Naive thymus-derived CD8-positive, alpha-beta T cell (primary cell): ENCODE measurements at places on chromosomes 7 and 10.

DNA sequence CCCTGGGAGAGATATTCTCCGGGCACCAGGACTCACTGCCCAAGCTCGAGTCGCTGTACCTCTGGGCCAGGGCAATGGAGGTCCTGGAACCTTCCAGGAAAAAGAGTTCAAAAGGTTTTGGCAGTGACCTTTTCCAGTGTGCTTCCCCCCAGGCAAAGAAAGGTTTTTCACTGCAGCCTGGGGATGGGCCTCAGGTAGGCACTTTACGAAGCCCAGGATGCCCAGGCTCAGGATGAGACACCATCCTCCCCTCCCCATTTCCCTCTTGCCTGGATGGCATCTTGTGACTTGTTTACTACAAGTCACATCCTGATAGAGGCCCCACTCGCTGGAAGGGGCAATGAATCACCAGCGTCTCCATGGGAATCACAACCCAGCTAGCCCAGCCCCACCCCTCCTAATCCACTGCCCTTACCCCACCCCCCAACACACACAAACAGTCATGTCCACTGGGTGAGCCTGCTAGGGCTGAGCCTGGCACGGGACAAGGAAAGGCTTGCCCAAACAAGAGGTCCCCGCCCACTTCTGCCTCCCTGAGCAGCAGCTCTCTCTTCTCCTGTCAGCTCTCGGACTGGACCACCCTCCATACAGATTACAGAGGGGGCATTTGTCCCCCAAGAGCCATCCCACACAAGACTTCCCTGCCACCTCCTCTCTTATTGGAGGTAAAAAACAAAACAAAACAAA lies 93.8 kb upstream of the SMNDC1 start:
- no peak for DNase-seq

GRCh38 chr10:976316-976715 lies 11.9 kb upstream of the GTPBP4 start:
- DNase-seq: no peak

GRCh38 chr10:127372361-127372760 lies 176.0 kb upstream of the INSYN2A start:
- no peak for DNase-seq

DNA sequence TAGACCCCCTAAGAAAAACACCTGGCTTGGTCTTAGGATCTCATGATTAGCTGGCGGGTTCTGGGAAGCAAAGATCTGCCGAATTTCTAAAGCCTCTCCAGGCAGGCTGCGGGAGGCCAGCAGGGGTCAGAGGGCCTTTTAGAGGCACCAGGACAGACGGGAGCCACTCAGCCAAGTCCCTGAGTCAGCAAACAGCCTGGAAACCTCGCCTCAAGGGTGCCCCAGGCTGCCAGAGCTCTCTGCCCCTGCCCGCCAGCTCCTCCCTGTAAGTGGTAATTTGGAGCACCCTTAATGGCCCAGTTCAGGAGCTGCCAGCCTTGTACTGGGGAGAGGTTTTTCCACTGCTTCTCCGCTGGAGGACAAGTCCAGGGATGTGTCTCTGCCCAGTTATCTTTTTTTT lies 88.7 kb downstream of the HIP1 start:
- no peak for DNase-seq

GRCh38 chr10:63205421-63205820 lies 72.3 kb downstream of the NRBF2 start:
- no peak for DNase-seq

- no peak for DNase-seq
These were observed 19.8 kb downstream of the TSPAN14 start for GRCh38 chr10:80473692-80474596.

DNA sequence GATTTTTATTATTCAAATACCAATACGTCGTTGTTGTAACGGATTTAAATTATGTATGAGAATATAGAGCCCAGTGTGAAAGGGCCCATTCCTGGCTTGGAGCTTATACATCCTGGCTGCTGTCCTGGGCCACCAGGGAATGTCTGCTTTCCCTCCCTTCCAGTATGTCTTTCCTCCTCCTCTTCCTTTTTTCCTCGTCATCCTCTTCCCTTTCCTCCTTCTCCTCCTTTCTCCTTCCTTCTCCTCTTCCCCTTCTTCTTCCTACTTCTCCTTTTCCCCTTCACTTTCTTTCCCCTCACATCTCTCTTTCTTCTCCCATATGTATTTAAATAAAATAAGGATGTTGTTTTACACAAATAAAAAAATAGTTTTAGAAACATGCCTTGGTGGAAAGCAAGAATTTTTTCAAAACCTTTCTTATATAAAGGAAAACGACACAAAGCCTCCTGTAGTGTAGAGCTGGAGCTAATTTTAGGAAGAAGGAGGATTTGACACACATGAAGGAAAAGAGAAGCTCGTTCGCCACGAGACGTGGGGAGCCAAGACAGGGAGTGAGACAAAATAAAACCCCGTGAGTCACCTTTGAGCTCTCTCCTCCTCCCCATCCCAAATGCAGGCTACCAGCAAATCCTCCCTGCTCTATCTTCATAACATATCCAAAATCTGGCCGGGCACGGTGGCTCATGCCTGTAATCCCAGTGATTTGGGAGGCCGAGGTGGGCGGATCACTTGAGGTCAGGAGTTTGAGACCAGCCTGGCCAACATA lies 301.1 kb upstream of the LYZL1 start:
- no peak for DNase-seq

DNA sequence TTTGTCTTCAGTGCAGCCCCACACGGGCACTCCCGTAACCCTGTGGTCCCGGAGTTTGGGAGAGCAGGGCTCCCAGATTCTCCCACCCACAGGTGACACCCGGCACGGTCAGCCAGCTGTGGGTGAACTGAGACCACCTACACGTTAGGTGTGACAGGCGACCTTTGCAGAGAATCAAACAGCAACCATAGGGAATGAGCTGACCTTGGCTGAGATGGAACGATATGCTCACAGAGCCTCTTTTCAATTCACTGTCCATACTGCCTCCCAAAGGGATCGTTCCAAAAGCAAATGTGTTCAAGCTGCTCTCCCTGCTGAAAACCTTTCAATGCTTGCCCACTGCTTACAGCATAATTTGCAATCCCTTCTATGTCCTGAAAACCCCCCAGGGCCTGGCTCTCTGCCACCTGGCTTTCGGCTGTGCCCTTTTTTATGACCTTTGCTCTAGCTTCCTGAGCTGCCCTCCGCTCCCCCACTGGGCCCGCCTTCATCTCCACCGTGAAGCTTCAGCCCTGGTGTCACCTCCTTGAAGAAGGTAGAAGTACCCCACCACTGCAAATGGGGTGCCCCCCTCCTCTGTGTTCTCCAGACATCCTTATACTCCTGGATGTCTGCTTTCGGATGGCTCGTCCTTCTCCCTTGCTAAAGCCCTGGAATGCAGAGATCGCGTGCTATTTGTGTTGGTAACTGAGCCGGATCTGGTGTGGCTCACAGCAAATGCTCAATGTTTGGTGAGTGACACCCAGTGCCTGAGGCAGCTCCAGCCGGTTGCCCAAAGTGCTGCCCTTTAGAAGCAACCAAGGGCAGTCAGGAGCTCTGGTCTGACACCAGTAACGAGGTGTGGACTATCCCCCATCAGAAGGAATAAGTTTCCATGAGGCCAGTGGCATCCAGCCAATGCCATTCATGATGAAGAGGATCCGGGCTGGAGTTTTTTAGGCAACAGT lies 90.4 kb downstream of the KIAA1549 start:
- DNase-seq: no peak

GRCh38 chr7:68542831-68543230 lies 1055.4 kb upstream of the AUTS2 start:
- no peak for DNase-seq

DNA sequence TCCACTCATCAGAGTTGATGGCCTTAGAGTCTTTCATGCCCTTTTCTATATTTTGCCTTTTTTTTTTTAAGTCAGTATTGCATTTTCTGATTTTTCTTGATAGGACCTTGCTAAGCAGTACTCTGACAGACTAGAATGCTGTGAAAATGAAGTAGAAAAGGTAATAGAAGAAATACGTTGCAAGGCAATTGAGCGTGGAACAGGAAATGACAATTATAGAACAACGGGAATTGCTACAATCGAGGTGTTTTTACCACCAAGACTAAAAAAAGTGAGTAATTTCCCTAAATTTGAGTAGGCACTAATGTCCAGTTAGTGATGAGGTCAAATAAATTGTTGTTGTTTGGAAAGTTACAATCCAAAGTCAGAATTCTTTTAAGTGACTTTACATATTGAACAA lies 7.4 kb downstream of the NUB1 start:
- DNase-seq: no peak

DNA sequence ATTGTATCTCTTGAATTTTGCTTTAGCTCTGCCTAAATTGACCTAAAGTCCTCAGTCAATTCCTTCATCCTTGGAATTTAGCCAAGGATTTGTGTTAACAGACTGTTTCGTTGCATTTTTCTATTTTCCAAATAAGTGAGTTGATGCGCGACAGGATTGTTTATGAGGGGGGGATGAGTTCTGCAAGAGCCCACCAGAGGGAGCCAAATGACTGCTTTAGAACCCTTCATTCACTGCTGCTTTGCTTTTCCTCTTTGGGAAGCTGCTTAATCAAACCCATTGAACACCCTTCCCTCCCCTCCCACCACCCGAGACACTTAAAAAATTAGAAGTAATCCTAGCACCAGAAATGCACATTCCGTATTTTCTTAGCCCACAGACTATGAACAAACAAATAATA lies 33.7 kb upstream of the PTF1A start:
- DNase-seq: peak; percentile 34

GRCh38 chr10:26274391-26274790 lies 57.8 kb downstream of the GAD2 start:
- no peak for DNase-seq

DNA sequence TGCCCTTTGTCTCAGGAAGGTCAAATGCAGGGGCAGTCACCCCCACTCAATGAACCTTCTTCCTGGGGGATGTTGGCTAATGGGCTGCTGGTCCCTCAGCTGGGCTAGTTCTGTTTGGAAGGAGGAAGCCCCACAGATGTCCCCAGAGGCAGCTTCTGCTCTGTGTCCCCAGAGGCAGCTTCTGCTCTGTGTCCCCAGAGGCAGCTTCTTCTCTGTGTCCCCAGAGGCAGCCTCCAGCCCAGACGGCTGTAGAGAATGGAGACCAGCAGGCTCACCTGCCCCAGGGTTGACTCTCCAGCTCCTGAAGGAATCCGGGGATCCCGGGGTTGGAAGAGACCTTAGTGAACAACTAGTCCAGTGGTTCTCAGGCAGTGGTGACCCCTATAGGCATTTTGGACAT lies 62.5 kb upstream of the LEP start:
- DNase-seq: no peak

DNA sequence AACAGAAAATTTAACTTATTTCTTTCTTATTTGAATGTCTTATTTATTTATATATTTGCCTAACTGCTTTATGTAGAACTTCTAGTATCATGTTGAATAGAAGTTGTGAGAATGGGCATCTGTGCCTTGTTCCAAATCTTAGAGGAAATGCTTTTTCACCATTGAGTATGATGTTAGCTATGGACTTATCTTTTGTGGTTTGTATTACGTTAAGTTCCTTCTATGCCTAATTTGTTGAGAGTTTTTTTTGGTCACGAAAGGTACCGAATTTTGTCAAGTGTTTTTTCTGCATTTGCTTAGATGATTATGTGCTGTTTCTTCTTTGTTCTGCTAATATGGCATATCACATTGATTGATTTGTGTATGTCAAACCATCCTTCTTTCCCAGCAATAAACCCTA lies 161.0 kb upstream of the TRIM24 start:
- DNase-seq: no peak
